ENCODE measurements at places on chromosomes 5 and 9.

GRCh38 chr9:121156263-121156731 is 45.4 kb downstream of the RAB14 start:
- no peak for DNase-seq

DNA sequence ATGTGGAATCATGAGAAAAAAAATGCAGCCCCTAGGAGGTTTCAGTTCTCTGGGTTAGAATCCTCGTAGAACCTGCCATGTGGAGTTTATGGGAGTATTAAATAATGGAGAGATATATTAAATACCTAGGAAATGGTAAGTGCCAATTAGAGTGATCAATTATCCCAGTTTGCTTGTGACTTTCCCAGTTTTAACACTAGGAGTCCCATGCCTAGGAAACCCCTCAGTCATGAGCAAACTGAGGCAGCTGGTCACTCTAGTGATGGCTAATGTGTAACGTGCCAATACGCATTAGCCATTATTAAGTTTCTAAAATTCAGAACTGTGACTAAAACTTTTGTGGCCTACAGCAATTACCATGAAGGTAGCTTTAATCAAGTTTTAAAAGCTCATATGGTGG is 720.6 kb downstream of the TAF11L14 start:
- no peak for DNase-seq

- DNase-seq, result no peak
These were observed 13.0 kb upstream of the PLIN2 start for GRCh38 chr9:19140259-19140658.

- no peak for DNase-seq
These were observed 20.1 kb downstream of the TTC1 start for GRCh38 chr5:160029004-160029403.

DNA sequence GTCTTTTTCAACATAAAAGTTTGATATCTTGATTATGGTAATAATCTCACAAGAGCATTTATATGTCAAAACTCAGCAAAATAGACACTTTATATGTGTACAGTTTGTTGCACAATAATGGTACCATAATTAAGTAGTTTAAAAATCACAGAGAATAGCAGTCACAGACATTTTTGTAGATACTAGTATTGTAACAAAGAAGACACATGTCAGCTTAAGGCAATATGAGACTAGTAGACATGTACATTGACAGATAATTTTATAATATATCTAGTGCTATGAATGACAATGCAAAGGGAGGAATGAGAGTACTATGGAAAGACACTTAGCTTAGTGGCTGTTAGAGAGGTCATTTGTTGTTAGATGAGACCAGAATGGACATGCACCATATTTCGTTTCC is 1490.6 kb upstream of the CDH6 start:
- DNase-seq, result no peak

- no peak for DNase-seq
These were observed 271.5 kb downstream of the ADGRV1 start for GRCh38 chr5:90830058-90830457.

DNA sequence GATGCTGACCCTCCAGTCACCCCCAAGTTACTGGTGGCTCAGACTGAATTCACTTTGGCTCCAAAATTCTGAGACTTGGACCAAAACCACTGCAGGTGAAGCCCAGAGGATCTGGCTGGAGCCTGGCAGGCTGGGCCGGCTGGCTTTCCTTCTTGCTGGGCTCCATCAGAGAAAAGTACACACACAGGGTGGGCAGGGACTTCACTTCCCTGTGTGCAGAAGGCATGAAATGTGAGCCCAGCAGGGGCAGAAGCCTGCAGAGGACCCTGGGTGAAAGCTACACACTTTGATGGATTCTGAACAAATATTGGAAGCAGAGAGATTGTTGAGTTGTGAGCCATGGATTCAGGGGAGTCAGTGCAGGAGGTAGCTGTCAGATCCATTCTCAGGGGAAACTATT is 18.4 kb downstream of the NR4A3 start:
- no peak for DNase-seq

GRCh38 chr5:176638437-176638836 is 8.0 kb downstream of the EIF4E1B start:
- no peak for DNase-seq

GRCh38 chr5:159414021-159414420 is 83.7 kb upstream of the IL12B start:
- no peak for DNase-seq

DNA sequence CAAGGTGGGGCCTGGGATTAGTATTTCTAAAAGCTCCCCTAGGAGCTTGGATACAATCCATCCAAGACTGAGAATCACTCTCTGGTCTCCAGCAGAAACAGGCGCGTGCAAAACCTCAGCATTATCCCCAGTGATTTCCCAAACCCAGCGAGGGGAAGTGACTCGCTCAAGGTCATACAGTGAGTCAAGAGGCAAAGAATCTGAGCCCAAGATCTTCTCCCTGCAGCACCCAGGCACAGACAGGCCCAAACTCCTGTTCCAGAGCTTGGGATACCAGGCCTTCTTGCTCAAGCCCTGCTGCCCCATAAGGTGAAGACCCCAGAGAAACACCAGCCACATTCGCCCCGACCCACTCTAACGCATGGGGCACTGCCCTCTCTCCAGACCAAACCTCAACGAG is 33.2 kb downstream of the SHB start:
- no peak for DNase-seq

DNA sequence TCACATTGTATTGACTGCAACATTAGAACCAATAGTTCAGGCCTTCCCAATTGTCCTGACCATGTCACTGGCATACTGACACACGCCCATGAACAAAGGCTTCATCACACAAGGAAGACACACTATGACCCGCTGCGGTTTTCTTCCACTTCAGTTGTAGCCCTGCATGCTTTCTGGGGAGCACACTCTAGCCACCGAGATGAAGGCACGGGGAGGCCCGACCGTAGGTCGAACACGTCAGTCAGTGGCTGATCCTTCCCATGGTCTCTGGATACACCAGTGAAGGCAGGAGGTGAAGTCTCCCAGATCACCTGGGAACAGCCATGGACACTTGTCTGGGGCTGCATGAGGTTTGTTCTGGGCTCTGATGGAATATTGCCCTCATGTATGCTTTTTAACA is 224.7 kb downstream of the FSTL4 start:
- peak; percentile 79 for DNase-seq

- DNase-seq, result no peak
These were observed 2.9 kb upstream of the NXNL2 start for GRCh38 chr9:88531920-88532698.

DNA sequence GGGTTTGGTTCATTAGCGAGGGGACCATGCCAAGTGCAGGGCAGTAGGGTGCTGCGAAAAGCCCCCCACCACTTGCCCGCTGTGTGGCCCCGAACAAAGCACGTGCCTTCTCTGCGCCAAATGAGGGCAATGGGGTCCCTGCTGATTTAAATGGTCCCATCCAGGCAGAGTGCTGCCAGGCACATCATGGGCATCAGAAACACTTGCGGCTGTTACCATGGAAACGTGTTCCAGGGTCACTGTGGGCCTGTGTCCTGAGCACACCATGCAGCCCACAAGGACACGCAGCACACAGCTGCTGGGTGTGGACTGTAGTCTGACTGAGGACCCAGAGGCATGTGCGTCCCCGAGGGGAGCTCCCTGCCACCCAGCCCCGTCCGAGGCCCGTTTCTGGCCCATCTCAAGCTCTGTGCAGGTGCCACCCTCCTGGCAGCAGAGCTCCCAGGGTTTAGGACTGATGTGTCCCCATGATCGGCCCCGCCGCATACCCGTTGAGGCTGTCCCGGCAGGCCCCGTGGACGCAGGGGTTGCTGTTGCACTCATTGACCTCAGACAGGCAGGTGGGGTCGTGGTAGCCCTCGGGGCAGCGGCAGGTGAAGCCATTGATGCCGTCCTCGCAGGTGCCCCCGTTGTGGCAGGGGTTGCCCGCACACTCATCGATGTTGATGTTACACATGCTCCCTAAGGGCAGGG is 31.3 kb upstream of the SEC16A start:
- no peak for DNase-seq

DNA sequence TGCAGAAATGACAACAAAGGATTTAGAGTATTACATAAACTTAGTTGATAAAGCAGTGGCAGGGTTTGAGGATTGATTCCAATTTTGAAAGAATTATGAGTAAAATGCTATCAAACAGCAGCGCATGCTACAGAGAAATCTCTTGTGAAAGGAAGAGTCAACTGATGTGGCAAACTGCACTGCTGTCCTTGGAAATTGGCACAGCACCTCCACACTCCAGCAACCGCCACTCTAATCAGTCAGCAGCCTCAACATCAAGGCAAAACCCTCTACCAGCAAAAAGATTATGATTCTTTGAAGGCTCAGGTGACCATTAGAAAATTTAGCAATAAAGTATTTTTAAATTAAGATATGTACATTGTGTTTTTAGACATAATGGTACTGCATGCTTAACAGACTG is 66.4 kb downstream of the AUH start:
- no peak for DNase-seq

- no peak for DNase-seq
These were observed 157.8 kb downstream of the NTRK2 start for GRCh38 chr9:84827216-84827765.

DNA sequence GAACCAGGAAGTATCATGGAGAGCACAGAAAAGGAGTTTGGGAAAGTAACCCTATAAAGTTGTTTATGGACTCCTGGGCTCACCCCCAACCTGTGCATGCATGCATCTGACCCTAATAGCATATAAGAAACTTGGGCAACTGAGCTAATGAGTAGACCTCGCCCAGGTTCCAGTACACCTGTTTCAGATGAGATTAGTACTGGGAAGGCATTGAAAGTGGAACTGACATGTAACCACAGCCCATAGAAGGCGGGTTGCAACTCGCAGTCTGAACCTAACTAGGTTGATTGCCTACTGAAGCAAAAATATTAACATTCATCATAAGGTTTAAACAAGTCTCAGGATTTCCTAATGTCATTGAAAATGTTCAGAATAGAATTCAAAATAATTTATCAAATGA is 87.0 kb downstream of the WNK2 start:
- no peak for DNase-seq

- no peak for DNase-seq
These were observed 3.2 kb upstream of the ANXA1 start for GRCh38 chr9:73148447-73148937.

- DNase-seq, result no peak
These were observed 4.0 kb upstream of the CSF2 start for GRCh38 chr5:132069561-132069960.

DNA sequence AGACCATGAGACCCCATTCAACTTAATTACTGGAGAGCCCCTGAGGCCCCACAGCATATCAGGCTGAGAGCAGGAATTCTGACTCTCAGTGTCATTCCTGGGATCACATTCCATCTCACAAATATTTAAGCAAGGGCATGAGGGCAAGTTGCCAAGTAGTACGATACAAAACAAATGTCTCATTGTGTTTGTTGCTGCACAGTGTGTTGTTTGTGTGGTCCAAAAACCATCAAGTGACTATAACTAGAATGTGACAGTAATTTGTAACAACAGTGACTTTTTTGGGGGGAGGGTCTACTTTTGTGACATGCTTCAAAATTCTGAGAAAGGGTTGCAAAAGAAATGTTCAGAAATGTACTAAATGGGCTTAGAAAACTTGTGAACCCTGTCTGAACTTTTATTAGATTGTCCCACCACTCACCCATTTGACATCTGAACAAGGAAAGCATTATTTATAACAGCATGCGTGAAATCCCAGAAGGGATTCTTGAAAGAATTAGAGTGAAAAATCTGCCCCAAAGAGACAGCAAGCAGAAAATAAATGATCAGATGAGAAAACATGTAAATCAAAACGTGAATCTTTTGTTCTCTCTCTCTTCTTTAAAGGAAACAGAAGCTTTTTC is 347.0 kb downstream of the NTRK2 start:
- no peak for DNase-seq

- DNase-seq, result no peak
These were observed 89.7 kb upstream of the CCNG1 start for GRCh38 chr5:163347671-163348070.

- DNase-seq, result no peak
These were observed 559.0 kb upstream of the FTMT start for GRCh38 chr5:121292664-121293063.

GRCh38 chr5:167952278-167952995 is 339.0 kb upstream of the WWC1 start:
- DNase-seq, result no peak

DNA sequence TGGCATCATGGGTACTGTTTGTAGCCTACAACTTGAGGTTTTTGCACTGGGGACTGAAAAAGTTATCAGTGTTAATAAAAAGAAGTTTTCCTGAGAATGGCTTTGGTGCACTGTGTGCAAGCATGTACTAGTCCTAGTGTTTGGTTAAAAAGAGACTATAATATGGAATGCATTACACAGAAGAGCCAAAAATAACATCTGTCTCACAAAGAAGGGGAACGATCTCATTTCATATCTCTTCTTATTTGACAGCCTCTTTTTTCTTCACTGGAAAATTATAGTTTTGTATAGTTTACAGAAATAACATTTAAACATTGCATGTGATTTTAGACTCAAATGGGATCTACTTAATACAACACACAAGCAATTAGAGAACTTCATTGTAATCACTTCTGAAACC is 127.0 kb upstream of the GDNF start:
- no peak for DNase-seq

GRCh38 chr9:72554221-72554641 is 32.8 kb downstream of the TMC1 start:
- DNase-seq, result no peak

DNA sequence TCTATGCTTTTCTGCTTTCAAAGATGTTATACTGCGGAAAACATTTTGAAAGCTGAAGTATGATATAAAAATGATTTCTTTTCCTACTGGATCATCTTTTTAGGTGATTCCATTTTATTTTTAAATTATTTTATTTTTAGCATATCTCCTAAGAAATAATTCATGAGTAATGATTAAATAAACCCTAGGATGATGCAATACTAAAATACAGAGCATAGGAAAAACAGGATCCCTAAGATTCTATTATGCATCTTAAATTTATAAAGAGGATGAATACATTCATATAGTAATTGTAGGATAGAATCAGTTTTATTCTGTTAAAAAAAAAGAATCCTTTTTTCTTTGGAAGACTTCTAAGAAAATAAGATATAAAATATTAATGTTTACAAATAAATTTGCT is 10.9 kb downstream of the POLK start:
- DNase-seq, result no peak

DNA sequence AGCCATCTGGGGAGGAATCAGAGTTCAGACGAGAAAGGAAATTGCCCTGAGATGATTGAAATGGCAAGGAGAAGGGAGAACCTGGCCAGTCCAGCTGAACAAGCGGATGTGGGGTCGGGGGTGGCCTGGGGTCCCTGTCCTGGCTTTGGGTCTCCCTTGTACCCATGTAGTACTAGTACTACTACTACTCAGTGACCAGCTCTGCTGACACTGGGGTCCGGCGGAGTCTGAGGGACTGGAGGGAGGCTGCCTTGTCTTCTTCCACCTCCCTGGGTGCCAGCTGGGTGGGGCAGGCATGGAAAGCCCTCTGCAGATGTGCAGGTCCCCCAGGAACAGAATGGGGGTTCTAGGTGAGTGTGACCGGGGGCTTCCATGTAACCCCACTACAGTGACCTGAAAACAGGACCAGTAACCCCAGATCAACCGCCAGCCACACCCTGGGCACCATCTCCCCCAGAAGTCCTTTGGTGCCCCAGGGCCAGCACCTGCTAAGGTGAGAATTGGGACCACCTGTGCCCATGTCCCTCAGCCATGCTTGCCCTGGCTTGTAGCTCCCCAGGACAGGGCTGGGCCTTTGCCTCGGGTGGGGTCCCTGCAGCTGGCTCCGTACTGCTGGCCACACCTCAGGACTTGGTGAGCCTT is 89.1 kb upstream of the COL5A1 start:
- DNase-seq, result no peak

Measured in vagina (tissue), 2 donors.